ENCODE measurements at places on chromosomes 6 and 20.
A peak's percentile ranks its signal among the peaks of the same experiment; 100 is the strongest.

DNA sequence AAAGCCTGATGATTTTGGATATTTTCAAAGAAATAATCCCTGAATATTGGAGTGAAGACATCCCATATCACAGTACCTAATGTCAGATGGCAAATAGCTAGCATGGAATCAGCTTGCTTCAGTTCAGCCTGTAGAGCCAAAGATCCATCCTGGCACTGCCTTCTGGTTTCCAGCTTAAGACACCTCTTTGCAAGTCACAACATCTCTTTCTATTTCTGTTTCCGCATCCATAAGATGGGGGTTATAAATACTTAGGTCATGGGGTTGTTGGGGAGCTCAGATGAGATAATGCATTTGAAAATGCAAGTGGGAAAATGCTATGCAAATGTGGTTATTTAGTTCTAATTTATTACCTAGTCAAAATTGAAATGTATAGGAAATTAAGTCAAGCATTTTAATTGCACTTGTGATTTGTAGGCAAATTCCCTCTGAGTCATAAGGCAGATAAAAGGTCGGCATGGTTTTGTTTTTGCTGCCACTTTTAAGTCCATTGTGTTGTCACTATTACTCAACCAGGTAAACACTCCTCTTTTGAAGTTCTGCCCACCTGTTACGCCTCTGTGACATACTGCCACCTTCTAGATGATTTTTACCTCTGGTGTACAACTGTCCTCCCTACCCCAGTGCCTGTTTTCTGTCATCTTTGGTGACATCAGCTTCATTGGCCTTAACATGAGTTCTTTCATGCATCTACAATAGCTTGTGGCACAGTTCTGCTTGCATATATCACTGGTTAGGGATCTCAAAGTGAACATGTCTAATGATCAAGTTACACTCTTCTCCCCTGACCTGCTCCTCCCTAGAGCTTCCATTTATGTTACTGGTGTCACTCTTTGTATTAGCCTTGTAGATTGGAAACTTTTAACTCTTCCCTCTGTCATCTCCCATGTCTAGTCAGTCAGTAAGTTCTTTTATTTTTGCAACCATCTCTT is 96.6 kb downstream of the CDKAL1 start:
- no peak for DNase-seq

DNA sequence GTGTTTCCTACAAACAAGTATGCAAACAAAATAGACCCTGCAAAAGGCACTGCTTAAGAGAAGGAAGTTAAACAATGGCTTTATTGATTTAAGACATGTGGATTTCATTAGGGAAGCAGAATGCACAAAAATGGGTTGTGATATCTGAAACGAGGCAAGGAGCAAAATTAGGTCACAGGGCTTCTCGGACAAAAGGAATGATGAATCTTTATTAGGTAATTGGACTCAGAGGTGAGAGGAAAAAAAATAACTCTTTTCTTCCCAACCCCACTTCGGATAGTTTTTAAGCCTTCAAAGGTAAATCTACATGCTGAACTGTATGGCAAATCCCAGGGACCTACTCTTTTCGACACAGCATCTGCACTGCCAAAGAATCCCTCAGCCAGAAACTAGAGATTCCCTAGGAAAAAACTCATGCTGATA is 183.0 kb upstream of the TAB2 start:
- DNase-seq: no peak

DNA sequence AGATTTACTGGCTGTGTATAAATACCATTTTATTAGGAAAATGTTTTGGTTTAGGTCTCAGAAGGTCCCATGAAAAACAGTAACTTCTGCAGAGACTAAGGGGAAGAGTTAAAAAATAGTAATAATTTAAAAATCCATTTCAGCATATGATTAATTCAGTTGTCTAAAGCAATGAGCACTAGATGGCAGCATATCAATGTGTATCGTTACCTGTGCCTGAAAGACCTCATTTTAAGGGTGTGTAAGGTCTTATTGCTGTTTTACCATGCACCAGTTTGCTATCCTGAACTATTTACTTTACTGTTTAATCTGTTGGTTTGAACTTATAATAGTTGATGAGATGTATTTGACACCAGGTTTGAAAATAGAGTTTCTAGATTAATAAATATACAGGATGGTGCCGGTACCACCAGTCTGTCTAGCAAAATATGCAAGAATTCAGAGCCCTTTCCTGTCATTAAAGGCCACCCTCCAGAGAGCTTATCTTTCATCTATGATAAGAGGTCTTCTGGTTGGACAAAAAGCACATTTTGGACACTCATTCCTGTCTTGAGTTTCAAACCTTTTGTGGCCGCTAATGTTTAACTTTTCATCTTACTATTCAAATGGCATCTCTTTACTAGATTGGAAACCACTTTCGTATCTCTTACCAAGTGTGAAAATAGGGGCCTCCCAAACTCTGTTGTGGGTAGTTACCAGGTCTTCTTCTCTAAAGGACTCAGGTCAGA is 8.9 kb upstream of the AHI1 start:
- DNase-seq: no peak

DNA sequence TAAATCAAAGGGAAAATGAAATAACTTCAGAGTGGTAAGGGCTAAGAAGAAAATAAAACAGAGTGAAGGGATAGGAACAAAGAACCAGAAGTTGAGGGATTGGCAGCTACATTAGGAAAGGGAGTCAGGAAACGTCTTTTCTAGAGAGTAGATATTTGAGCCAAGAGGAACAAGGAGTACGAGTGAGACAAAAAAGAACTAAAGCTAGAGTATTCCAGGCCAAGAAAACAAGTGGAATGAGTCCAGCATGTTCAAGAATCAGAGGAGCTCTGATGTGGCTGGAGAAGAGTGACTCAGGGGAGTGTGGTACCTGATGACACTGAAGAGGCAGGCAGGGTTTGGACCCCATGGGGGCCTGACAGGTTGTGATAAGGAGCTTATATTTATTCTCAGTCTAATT is 66.3 kb downstream of the CEP162 start:
- DNase-seq: no peak

DNA sequence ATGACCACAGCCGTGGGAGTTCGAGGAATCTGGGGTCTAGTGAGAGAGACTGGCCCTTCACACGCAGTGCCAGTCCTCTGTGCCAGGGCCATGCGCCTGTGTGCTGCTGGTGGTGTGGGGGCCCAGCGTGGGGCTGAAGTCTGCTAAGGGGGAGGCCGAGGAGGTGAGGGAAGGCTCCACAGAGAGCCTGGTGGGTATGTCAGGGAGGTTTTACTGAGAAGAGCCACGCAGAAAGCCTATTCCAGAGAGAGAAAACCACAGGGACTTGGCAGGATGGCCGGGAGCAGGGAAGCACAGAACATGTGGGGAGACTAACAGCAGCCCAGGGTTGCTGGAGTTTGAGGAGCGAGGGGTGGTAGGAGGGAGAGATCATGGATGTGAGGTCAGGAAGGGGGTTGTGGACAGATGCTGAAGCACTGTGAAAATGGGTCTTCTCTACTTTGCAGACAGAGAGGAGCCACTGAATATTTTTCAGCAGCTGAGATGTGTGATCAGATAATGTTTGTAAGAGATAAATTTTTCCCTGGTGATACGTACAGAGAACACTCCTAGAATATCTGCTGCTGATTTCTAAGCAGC is 35.3 kb downstream of the DUSP22 start:
- no peak for DNase-seq

DNA sequence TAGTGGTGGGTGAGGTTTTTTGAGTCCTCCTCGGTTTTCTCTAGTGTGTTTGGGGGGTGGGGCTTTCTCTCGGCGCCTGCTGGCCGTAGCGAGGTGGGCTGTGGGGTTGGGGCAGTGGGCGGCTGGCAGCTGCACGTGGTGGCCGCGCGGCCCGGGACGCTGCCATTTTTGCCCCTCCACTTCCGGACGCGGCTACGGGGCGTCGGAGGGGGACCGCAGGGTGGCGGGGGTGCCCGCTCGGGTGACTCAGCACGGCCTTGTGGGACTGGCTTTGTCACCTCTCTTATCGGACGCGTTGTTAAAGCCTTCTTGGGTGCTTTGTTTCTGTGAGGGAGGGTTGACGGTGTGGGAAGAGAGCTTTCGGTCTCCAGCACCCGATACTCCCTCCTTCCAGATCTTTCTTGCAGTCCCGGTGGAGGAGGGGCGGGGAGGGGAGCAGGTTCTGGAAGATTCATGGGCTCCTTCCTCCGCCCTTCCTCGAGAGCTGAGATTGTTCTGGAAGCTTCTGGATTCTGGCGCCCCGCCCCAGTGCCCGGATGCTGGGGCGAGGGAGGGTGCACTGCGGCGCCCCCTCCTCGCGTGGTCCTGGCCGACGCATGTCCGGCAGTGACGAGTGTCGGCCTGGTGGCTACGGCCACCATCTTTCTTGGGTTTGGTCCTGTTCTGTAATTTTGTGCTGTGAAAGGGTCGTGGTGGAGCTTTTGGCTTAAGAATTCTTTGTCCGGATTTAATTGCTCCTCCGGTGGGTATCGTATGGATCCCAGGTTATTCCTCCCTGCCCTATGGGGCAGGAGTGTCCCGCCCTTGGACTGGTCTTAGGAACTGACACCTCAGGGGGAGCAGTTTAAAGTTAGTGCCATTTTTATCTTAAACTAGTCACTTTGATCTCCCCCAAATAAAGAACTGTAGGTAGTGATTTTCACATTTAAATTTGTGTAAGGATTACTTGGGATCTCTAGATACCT is 719 bp downstream of the HSP90AB1 start:
- DNase-seq: peak; percentile 86

- no peak for DNase-seq
Observed at GRCh38 chr20:25274481-25274880, 26.6 kb downstream of the PYGB start.

GRCh38 chr6:160519603-160520042 is 144.5 kb downstream of the LPA start:
- DNase-seq: no peak

Measured in stimulated activated CD4-positive, alpha-beta T cell treated with anti-CD3 and anti-CD28 coated beads, Interleukin-12 subunit alpha, Interleukin-12 subunit beta, amount 100 ng/mL, for 4 hours (primary cell).